ENCODE measurements at places on chromosomes 6 and 20. TPM values are rescaled to one million over a fixed set of nuclear protein-coding genes. Genes with fewer than 3 reads are reported as not detected.

DNA sequence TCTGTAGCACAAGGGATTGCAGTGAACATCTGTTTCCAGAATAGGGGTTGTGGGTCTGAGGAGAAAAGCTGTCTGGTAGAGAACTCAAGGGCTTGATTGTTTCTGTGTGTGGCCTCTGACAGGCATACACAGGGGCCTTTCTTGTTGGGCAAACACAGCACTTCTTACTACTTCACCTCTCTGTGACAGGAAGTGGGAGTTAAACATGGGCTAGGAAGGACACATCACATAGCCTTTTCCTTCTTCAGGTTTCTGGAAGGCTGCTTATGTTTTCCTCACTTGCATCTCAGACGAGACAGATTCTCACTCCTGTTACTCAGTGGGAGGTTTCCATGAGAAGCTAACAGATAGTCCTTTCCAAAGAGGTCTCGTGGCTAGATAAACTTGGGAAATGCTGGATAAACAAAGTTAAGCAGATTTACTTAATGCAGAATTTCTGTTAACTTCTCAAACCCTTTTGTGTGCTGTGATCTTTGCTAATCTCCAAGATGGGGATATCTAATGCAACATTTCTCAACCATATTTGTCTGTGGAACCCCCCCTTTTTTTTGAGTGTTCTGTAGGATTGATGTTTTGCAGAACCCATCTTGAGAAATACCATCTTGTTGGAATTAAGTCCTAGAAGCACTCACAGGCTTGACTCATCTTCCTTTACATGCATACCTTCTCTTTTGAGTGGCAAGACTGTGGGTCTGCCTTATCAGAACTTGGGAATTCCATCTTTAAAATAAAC is 41.9 kb upstream of the RNF8 start:
- H3K4me1 ChIP-seq, result peaks cover 11% of the 10 kb centered on the region
- no peak overlapping the region for H3K27ac ChIP-seq
- DNase-seq, result no peak
- no peaks in the 10 kb centered on the region for H3K27me3 ChIP-seq

DNA sequence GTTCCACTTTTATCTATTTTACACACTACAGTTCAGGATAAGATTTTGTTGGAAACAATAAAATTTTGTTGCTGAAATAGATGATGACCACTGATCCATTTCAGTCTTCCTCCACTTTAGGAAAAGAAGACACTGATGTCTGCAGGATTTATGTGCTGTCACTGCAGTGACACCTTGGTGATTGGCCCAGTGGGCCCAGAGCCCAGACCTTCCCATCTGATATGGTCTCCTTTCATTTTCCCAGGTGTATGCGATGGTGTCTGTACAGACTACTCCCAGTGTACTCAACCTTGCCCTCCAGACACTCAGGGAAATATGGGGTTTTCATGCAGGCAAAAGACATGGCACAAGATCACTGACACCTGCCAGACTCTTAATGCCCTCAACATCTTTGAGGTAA is 19.6 kb upstream of the ADGRF4 start:
- peaks cover 91% of the 10 kb centered on the region for H3K36me3 ChIP-seq
- H3K4me3 ChIP-seq, result no peak overlapping the region
- no peak overlapping the region for H3K27ac ChIP-seq

The MKKS gene
- total RNA-seq, result 13.8 TPM

The SLC12A5 gene
- total RNA-seq, result 12.7 TPM

- no peak overlapping the region for H3K27ac ChIP-seq
- no peak for DNase-seq
- no peaks in the 10 kb centered on the region for H3K27me3 ChIP-seq
- no peaks in the 10 kb centered on the region for H3K36me3 ChIP-seq
- H3K4me3 ChIP-seq, result no peak overlapping the region
Observed at GRCh38 chr6:21173031-21173430, 420.5 kb upstream of the SOX4 start.

GRCh38 chr20:32680544-32681174 is 6.9 kb upstream of the C20orf203 start:
- DNase-seq, result no peak
- no peak overlapping the region for H3K27ac ChIP-seq
- H3K4me1 ChIP-seq, result peaks cover 7% of the 10 kb centered on the region
- H3K36me3 ChIP-seq, result no peaks in the 10 kb centered on the region

DNA sequence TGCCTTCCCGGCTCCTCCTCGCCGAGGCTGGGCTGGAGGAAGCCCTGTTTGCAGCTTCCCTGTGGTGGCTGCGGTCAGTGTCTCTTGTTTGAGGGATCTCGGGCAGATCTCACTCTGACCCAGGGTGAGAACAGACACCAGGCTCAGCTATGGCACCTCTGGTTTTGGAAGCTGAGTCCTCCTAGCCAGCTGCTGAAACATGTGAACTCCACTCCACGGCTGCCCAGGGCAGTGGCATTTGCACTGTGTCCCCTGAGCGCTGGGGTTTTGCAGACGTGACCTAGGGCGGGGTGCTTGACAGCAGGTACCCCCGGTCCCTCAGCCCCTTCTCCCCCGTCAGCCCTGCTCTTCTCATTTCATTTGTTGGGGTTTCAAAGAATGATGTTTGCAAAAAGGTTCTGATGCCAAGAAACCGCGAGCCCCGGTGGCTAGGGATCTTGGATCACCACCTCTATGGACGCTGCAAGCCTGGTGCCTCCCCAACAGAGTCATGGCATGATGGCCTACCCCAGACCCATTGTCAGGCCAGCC is 55.0 kb upstream of the DACT2 start:
- DNase-seq, result no peak
- H3K27ac ChIP-seq, result no peak overlapping the region
- H3K4me1 ChIP-seq, result no peaks in the 10 kb centered on the region
- H3K27me3 ChIP-seq, result no peaks in the 10 kb centered on the region
- no peak overlapping the region for H3K4me3 ChIP-seq

GRCh38 chr6:17212546-17213371 is 68.4 kb upstream of the RBM24 start:
- no peaks in the 10 kb centered on the region for H3K36me3 ChIP-seq
- H3K4me3 ChIP-seq, result no peak overlapping the region
- no peaks in the 10 kb centered on the region for H3K27me3 ChIP-seq
- no peak for DNase-seq
- no peaks in the 10 kb centered on the region for H3K4me1 ChIP-seq

The RIPOR2 gene
- total RNA-seq, result 10.3 TPM

- H3K4me1 ChIP-seq, result peaks cover 7% of the 10 kb centered on the region
- peak; percentile 7 for DNase-seq
- H3K36me3 ChIP-seq, result no peaks in the 10 kb centered on the region
- H3K27ac ChIP-seq, result no peak overlapping the region
Observed at GRCh38 chr6:26525838-26526237, 12.3 kb upstream of the HMGN4 start.

DNA sequence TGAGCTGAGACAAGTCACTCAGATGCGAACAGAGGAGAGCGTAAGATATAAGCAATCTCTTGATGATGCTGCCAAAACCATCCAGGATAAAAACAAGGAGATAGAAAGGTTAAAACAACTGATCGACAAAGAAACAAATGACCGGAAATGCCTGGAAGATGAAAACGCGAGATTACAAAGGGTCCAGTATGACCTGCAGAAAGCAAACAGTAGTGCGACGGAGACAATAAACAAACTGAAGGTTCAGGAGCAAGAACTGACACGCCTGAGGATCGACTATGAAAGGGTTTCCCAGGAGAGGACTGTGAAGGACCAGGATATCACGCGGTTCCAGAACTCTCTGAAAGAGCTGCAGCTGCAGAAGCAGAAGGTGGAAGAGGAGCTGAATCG is 9.5 kb upstream of the SNRNP48 start:
- H3K27ac ChIP-seq, result no peak overlapping the region
- peaks cover 97% of the 10 kb centered on the region for H3K36me3 ChIP-seq
- DNase-seq, result no peak
- no peaks in the 10 kb centered on the region for H3K4me1 ChIP-seq
- no peaks in the 10 kb centered on the region for H3K27me3 ChIP-seq
